Activated naive CD4-positive, alpha-beta T cell (primary cell): ENCODE measurements at places on chromosomes 13 and 19.

GRCh38 chr19:1374250-1374577 lies 9.5 kb upstream of the NDUFS7 start:
- no peak for DNase-seq

- DNase-seq: peak; percentile 52
Observed at GRCh38 chr19:862581-863314, 3.3 kb downstream of the CFD start.

- no peak for DNase-seq
Observed at GRCh38 chr13:79404985-79405384, 1.1 kb downstream of the RBM26 start.

GRCh38 chr19:35752746-35753350 lies 4.0 kb downstream of the HSPB6 start:
- no peak for DNase-seq

DNA sequence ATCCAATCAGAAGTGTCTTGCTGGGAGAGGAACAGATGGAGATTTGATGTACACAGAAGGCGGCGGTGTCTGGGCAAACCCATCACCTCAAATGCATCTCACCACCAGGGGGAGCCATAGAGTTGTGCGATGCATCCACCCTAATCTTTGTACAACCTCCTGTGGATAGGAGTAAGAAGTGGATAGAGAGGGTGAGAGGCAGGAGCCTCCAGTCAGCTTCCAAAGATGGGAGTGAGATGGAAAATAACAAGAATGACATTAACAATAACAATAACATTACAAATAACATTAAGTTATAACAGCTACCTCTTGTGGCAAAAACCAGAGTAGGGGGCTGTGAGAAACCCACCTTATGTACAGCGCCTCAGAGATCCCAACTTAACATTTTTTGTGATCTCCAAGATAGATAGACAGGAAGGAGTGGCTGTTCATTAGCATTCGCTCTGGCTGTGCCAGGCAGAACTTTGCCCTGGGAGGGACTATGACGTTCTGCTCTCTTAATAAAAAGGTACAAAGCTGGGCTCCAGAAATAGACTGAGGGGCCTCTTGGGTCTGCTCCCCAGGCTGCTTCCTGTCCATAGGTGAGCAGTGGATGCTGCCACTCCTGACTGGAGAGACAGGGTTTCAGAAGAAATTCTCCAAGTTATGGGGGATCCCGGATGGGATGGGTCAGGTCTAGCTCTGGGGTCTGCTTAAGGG lies 5.2 kb upstream of the CEACAM18 start:
- DNase-seq: peak; percentile 72

- DNase-seq: no peak
Observed at GRCh38 chr19:2867025-2867991, at the start of gene ZNF556. Gene ZNF556, plus strand, starts transcription at chr19:2867335. Its CDS starts 87 bp downstream, at chr19:2867422.

- no peak for DNase-seq
Observed at GRCh38 chr13:98942997-98943396, 34.9 kb downstream of the DOCK9 start.

DNA sequence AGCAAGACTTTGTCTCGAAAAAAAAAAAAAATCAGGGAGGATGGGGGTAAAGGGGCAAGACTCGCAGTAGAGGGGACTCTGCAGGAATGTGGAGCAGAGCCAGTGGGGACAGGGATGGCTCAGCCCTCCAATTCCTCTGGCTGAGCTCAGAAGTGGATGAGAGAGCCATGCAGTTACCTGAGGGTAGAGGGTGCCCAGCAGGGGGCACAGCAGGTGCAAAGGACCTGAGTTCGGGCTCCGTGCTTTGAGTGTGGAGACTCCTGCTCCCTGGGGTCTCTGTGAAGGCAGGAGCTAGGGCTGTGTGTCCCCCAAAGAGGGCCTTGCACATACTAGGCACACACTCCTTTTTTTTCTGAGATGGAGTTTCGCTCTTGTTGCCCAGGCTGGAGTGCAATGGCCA lies 7.7 kb downstream of the DOCK6 start:
- no peak for DNase-seq

GRCh38 chr19:19535311-19536191 lies 2.5 kb upstream of the CILP2 start:
- DNase-seq: no peak

GRCh38 chr13:111883571-111884343 lies 183.2 kb upstream of the SOX1 start:
- no peak for DNase-seq

GRCh38 chr13:86976521-86977324 lies 694.4 kb upstream of the SLITRK5 start:
- no peak for DNase-seq

- DNase-seq: peak; percentile 92
Observed at GRCh38 chr19:13151605-13152355, 1.6 kb downstream of the IER2 start.

GRCh38 chr19:795073-795611 lies 2.1 kb upstream of the PTBP1 start:
- DNase-seq: no peak

DNA sequence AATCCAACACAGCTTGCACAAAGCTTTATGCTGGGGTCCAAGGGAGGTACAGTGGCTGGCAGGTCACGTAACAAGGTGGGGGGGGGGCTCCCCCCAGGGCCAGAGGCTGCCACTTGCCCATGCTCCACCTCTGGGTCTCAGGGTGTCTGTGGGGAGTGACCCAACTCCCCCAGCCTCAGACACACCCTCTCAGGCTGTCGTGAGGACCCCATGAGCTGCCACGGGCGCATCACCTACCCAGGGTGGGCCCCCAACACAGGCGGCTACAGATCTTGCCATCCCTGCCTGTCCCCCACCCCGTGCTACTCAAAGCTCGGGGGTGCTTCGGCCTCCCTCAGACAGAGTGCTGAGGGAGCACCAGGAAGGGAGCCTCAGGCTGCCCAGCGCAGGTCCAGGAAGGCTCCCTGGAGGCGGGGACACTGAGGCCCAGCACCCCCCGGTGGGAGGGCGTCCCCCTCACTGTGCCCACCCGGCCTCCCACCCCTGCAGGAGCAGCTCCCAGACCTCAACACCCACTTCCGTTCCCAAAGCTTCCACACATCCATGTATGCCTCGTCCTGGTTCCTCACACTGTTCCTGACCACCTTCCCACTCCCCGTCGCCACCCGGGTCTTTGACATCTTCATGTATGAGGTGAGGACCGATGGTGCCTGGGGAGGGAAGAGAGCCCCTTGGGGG lies 21.1 kb downstream of the EVI5L start:
- DNase-seq: no peak

DNA sequence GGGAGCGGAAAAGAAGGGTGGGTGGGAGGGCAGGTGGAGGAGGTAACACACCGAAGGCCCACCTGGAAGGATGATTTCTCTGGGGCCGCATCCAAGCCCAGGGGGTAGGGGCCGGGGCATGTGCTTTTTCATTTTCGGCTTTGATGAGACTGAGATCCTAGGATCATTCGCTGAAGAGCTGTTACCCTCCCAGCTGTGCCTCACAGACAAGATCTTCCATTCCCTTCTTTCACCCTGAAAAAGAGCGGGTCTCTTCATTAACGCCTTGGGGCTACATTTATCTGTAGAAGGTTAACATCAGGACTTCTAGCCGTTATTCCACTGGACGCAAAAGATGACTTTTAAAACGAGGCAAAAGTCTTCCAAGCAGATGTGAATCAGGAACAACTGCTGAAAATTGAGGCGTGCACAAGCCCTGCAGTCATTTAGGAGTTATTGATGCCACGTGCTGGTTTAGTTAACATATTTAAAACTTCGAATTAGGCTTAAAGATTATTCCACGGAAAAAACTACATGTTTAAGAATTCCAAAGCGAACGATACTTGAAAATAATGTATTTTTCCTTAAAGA lies 1.1 kb downstream of the LMO7 start:
- no peak for DNase-seq

DNA sequence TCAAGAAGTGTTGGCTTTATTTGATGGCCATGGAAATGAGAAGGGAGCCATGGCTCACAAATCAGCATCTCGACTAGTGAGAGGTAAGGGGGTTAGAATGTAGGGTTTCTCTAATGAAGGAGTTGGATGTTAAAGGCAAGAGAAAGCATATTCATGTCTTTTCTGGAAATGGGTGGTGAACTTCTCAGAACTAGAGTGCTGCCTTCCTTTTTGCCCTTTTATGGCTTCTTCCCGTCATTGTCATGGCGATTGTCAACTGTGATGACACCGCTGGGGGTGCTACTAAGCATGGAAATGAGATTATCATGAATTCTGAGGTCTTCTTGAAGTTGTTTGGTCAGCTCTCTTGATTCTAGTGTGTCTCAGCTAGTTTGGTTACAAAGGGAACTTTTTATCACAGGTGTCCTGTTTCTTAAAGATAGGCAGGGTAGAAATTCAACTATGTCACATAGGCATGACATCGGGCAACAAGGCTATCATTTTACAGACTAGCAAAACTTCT lies 180.4 kb downstream of the LIG4 start:
- DNase-seq: no peak

DNA sequence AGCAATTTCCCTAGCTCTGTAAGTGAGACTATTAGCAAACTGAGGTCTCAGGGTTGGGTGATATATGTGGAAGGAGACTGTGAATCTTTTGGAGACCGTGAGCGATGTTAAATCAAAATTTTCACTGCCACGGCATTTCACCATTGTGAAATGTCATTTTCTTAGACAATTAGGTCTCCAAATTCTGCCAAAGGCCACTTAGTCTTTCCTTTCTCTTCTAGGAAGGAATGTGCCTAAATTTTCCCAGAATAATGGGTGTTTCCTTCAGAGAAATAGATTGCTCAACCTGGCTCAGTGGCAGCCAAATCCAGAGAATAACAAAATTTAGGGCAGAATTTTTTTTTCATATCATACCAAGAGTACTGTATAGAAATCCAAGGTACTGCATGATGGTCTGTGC lies 64.5 kb upstream of the SCEL start:
- DNase-seq: no peak

DNA sequence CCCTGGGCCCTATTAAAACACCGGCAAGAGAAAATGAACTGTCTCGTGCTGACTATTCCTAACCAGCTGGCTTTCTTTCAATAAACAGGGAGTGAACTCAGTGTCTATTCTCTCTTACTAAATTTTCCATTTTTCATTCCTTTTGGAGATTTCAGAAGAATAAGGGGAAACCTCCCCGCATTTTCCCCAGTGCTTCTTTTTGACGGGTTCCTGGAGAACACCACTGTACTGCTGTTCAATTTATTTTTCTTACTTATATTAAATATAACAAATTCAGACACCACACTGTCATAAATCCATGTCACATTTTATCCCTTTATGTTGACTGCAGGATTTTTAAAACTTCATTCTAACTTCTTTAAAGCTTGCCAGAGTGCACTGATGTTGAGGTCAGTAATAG lies 75.8 kb downstream of the DCLK1 start:
- DNase-seq: no peak

- DNase-seq: no peak
Observed at GRCh38 chr13:111611651-111612050, 291.2 kb downstream of the TEX29 start.

DNA sequence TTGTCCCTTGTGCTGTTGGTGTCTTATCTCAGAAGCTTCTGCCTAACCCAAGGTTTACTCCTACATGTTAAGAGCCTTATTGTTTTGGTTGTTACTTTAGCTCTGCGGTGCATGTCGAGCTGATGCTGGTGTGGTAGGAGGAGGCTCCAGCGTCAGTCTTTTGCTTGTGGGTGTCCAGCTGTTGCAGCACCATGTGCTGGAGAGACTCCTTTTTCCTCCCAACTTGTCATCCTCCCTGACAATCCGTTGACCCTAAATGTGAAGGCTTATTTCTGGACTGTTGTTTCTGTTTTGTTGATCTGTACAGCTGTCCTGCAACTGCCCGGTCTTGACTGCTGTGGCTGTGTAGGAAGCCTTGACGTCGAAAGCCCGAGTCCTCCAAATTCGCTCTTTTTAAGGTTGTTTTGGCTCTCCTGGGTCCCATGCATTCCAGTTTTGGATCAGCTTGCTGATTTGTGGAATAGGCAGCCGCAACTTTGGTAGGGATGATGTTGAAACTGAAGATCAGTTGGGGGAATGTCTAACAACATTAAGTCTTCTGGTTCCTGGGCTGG lies 15.3 kb downstream of the NAXD start:
- no peak for DNase-seq

DNA sequence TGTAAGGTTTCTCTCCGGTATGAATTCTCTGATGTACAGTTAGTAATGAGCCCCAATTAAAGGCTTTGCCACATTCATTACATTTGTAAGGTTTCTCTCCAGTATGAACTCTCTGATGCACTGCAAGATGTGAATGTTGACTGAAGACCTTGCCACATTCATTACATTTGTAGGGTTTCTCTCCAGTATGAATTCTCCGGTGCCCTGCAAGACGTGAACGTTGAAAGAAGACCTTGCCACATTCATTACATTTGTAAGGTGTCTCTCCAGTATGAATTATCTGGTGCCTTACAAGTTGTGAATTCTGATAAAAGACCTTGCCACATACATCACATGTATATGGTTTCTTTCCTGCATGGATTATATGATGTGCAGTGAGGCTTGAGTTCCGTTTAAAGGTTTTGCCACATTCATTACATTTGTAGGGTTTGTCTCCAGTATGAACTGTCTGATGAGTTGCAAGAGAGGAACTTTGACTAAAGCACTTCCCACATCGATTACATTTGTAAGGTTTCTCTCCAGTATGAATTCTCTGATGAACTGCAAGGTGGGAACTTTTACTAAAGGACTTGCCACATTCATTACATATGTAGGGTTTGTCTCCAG lies 17.7 kb upstream of the ZNF432 start:
- DNase-seq: no peak

DNA sequence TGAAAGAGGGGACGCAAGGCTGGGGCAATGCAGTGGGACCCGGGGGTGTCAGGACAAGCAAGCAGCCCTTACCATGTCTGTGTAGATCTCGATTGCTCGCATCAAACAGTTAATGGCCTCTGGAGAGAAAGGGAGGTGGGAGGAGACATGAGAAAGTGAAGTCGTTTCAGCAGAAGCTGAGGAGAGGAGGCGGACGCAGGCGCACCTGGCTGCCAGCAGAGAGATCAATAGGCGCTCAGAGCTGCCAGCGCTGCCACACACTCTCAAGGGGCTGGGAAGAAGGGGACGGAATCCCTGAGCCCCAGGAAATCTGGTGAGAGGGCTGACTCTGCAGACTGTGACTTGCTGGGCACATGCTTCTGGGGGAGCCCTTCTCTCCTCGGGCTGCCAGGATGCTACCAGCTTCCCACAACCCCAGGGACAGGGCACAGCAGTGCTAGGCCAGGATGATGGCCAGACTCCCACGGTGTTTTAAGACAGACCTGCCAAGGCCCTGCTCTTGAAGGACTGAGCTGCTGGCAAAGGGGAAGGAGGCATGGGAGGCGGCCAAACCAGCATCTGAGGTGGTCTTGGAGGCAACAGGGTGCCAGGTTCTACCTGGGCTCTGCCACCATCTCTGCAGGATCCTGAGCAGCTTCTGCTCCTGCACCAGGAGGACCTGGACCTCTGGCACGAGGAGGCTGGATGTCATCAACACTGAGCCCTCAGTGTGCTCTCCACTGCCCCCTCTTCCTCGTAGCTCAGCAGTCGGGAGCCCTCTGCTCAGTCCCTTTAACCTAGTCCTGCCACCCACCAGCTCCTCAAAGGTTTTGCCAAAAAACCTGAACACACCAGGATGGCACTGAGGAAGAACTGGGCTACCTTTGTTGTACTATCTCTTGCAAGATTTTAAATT lies 11.7 kb upstream of the KPTN start:
- no peak for DNase-seq

GRCh38 chr13:90585392-90585791 lies 762.1 kb upstream of the MIR17HG start:
- DNase-seq: no peak
